ENCODE measurements at places on chromosomes 2 and 18. TPM values are rescaled to one million over a fixed set of nuclear protein-coding genes. Genes with fewer than 3 reads are reported as not detected.

DNA sequence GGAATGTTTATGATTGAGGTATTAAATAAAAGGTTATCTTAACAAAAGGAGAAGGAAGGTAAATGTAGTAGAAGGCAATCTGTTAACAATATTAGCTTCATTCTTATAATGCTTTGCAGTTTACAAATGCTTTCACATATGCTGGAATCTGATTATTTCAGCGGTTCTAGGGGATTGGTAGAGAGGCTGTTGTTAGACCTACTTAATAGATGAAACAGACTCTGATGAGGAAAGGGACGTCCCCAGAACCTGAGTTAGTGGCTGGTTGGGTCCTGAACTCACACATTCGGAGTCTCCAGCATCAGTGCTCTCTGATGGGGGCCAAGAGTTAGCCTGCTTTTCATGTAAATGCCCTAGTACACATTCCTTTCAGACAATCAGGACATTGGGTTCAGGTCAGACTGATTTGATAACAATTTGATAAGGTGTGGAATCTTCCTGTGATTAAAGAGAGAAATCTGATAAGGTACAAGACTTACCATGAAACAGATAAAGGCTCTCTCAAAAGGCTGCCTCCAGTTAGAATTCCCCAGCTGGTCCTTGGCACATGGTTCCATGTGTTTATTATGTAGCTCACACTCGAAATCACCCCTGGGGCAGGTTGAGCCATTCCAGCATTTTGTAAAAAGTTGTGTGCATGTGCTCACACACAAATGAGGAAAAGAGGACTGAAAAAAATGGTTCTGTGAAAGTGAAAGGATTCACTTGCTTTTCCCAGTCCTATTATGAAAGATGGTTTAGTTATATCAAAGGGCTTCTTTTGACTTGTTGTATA, 103.1 kb downstream of the GPD2 start:
- DNase-seq: no peak

Gene ANKRD30B
- total RNA-seq: 26.2 TPM

DNA sequence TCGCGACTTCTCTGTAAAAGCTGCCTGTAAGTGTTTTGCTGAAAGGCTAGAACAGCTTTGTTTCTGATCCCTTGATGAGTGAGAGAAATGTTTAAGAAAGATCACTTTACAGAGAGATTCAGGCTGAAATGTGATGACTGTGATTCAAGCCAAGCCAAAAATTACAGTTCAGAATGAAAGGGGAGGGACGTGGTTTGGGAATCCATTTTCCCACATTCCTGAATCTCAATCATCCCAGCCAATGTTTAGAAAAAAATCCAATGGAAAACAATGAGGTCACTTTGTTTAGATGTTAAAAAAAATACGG, 416.7 kb downstream of the ARHGAP15 start:
- peak; percentile 18 for DNase-seq

GRCh38 chr2:217127744-217128143, 267.9 kb upstream of the TNP1 start:
- DNase-seq: no peak

Gene DQX1
- total RNA-seq: not detected

- DNase-seq: peak; percentile 73
These were observed 83.8 kb downstream of the NPAS2 start for GRCh38 chr2:100903534-100904258.

DNA sequence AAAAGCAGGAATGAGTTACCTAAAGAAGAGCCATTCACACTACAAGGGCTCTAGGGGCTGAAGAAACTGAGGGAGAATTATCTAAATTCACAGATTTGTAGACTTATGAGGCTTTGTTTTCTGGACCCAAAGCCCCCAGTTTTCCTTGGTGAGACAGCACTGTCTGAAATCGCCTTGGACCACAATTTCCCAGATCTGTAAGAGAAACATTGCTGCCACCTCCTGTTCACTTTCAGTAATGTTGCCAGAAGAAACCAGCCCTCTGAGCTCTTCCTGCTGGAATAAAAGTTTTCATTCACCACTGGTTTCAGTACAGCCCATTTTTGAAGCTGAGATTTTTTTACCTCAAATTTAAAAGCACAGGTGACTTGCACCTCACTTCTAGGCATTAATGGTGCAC, 169.2 kb downstream of the CDH20 start:
- DNase-seq: peak; percentile 22

DNA sequence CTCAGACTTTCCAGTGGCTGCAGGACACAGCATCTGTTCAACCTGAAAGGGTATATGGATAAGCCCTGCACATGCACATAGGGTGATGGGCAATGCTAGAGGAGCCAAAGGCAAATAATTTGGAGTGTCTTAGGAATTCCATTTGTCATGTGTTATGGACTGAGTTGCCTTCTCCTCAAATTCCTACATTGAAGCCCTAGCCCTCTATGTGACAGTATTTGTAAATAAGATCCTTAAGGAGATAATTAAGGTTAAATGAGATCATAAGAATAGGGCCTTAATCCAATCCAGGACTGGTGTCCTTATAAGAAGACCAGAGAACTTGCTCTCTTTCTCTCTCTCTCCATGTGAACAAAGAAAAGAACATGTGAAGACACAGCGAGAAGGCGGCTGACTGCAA, 42.9 kb upstream of the CREG2 start:
- DNase-seq: no peak

Gene WBP1
- total RNA-seq: 49.0 TPM

- no peak for DNase-seq
These were observed 51.8 kb downstream of the SH3RF3 start for GRCh38 chr2:109180786-109181185.

DNA sequence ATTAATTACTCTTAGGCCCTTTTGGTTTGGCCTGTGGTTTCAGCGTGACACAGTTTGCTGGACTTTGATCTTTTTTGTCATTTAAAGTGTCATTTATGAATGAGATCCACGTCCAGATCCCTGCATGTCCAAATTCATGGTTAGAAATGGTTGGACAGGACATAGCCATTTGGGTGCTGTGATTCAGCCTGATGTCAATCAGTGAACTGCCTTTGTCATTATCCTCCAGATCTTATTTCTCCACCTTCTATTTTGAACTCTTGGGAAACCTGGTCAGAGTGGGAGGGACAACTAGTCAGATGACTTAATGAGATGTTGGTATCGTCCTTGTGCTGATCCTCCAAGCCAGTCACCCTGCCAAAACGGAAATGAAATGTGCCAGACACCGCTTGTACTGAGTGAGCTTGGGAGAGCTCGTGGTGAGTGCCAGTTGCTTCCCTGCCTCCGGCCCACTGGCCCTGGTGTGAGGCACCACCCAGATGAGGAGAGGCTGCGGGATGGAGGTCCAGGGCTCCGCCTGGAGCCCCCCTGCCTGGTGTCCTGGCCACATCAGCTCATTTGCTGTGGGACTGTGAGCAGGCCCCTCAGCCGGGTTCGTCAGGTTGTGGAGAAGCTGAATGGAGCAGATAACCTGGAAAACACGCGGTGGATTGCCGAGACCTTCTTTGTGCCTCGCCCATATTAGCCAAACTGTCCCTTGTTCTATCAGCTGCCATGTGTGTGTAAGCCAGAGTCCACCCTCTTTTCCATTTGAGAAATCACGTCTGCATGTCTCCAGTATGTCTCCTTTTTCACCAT, 70.1 kb downstream of the DGKD start:
- peak; percentile 86 for DNase-seq

GRCh38 chr18:42177390-42177789, 222.4 kb downstream of the PIK3C3 start:
- no peak for DNase-seq

Gene CENPA
- total RNA-seq: 35.8 TPM

DNA sequence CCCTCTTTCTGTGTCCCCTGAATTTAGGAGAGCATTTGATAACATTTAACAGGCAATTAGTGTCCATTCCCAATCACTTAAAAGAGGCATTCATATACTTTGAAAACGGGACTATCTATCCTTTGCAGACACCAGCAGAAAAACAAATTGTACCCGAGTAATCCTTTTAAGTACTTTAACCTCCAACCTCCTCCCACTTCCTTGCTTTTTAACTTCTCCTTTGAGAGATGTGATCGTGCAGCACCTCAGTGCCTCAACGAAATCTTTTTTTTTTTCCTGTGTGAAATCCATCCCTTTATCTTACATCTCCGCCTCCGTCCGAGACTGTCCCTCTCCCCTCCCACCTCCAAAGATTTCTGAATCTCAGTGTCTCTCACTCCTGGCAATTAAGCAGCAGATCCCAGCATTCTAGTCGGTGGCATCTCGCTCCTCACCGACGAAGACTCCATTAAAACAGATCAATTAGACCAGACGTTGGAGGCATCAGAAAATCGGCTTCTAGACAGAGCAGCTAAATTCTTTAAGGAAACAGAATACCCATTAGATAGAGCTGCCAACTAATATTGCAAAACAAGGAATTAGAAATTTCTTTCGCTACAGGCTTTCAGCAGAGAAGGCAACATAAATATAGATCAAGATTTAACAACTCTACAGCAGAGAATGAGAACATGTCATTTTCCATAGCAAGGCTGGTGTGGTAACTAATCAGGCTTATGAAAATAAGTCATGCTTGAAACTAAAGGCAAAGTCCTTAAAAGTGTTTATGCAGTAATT, 1.9 kb upstream of the TMEFF2 start:
- DNase-seq: peak; percentile 16

DNA sequence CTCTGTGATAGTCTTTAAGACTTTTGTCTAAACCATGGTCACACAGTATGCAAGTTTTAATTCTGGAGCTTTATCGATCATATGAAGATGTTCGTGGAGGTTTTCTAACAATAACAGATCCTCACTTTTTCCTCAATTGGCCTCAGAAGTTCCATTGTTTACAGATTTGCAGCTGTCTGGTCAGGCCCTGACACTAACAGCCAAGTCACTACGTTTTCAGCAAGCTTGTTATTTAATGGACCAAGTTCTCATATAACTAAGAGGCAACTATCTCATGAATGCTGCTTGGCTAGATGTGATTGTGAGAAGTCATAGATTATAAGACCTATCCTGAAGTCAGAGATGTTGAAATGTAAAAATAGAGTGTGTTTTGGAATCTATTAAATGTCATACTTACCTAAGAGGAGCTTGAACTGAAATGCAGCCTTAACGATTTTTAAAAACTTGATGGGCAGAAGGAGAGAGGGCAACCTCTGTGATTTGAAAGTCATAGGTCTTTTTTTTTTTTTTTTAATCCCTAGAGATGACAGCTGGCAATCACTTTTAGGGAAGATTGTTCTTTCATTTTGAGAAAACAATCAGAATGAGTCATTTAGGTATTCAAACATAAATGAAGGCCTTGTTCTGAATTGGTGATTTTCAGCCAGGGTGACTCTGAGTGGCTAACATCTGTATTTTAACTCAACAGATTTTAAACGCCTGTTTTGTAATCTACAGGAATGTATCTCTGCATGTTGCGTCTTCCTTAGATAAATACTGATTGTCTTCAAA, 48.4 kb upstream of the NEMP2 start:
- DNase-seq: no peak

- no peak for DNase-seq
These were observed 118.1 kb upstream of the ITGB6 start for GRCh38 chr2:160318218-160318617.

Gene LTBP1
- total RNA-seq: 12.1 TPM

- peak; percentile 18 for DNase-seq
These were observed 972 bp upstream of the MPP4 start for GRCh38 chr2:201699416-201699815.

Gene KCNJ3
- total RNA-seq: not detected
